Thoracic aorta (tissue), 2 donors: ENCODE measurements at places on chromosomes 12 and 14.

DNA sequence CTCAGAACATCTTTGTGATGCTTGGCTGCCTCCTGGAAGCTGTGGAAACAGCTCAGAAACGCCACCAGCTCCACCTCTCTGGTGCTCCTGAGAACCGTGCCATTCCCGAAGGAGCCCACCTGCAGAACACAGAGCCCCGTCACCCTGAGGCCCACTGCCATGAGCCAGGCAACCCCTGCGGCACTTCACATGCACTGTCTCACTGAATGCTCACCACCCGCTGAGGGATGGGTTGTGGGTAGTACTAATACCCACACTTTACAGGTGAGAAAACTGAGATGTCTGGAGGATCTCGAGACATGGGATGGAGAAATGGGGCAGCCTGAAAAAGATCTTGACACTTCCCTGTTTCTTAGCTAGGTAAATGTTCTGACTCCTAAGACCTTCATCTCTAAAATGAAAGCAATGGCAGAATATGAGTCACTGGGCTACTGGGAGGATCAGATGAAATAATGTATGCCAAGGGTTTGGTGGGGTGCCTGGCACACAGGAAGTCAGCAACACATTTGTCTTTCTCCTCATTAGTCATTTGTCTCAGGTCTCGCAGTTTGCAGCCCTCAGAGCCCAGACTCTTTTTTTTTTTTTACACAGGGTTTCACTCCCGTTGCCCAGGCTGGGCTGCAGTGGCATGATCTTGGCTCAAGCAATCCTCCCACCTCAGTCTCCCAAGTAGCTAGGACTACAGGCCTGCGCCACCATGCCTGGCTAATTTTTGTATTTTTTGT is 5.3 kb downstream of the OASL start:
- DNase-seq, result no peak

GRCh38 chr12:49665384-49665783 is 41.8 kb downstream of the FMNL3 start:
- DNase-seq, result no peak

- no peak for DNase-seq
These were observed 6.1 kb upstream of the PSMA3 start for GRCh38 chr14:58238252-58239243.

DNA sequence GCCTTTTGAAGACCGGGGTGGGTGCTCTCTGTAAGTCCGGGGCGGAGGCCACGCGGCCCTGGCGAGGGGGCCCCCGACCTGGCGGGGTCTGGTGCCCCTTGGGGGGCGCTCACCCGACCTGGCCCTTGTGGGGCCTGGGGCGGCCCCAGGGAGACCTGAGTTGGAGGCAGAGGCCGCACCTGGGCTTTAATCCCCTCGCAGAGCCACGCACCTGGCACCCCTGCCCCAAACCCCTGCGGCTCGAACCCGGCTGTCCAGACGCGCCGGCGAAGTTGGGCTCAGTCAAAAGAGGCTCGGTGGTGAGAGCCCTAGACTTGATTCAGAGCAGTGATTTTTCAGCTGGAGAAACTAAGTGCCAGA is 267 bp downstream of the CFAP251 start:
- no peak for DNase-seq

DNA sequence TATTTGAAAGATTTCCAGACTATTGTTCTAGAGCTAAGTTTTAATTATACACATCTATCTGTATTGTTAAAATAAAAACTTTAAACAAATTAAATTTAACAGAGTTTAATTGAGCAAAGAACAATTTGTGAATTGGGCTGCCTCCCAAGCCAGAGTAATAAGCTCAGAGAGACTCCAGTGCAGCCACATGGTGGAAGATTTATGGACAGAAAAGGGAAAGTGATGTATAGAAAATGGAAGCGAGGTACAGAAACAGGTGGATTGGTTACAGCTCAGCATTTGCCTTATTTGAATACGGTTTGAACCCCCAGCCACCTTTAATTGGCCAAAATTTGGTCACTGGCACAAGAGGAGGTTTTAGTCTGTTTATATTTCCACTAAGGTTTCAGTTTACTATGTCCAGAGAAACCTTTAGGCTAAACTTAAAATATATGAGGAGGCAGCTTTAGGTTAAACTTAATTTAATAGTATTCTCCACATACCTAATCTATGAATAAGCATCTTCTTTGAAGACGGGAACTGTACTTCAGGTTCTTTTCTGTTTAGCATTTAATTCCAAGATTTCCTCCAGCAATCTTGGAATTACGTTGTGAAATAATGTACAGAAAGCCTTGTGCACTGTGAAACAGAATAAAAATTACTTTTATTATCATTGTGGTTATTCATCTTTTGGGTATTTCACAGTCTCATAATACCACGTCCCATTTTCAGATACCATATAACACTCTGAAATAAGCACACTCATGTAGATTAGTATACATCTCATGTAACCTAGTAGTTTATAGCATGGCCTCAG is 19.4 kb downstream of the SRGAP1 start:
- no peak for DNase-seq

GRCh38 chr12:93279565-93280412 is 97.9 kb upstream of the NUDT4 start:
- no peak for DNase-seq

GRCh38 chr12:85424581-85425348 is 144.7 kb downstream of the ALX1 start:
- DNase-seq, result no peak
